Cerebellum (tissue), 4 donors: ENCODE measurements at places on chromosomes 12 and 14. TPM values are rescaled to one million over a fixed set of nuclear protein-coding genes. Genes with fewer than 3 reads are reported as not detected.

PZP gene
- not detected for total RNA-seq

MGAT4C gene
- 38.7 TPM for total RNA-seq

ZDHHC22 gene
- total RNA-seq, result 9.8 TPM

POTEG gene
- total RNA-seq, result not detected

DEGS2 gene
- total RNA-seq, result 2.0 TPM

PLXNC1 gene
- 105 TPM for total RNA-seq

C14orf93 gene
- 5.2 TPM for total RNA-seq

C12orf54 gene
- total RNA-seq, result not detected

ADGRD1 gene
- 4.3 TPM for total RNA-seq

TMPRSS12 gene
- total RNA-seq, result not detected

ARHGEF40 gene
- total RNA-seq, result 27.2 TPM

SAMD15 gene
- total RNA-seq, result 5.2 TPM

GALNT16 gene
- 9.3 TPM for total RNA-seq

CCDC38 gene
- total RNA-seq, result not detected

EMC9 gene
- 10.6 TPM for total RNA-seq

MYF5 gene
- not detected for total RNA-seq

NGB gene
- total RNA-seq, result 1.5 TPM

GALNT8 gene
- total RNA-seq, result 26.1 TPM

FAM222A gene
- 8.4 TPM for total RNA-seq

SMIM41 gene
- 0.18 TPM for total RNA-seq

CLEC4D gene
- not detected for total RNA-seq

GSG1 gene
- total RNA-seq, result not detected

KRT74 gene
- not detected for total RNA-seq

RASSF3 gene
- 4.5 TPM for total RNA-seq

RTL1 gene
- under 0.01 TPM for total RNA-seq

CISTR gene
- total RNA-seq, result not detected

ESPL1 gene
- total RNA-seq, result 5.1 TPM
